ENCODE measurements at places on chromosomes 7 and 10.

DNA sequence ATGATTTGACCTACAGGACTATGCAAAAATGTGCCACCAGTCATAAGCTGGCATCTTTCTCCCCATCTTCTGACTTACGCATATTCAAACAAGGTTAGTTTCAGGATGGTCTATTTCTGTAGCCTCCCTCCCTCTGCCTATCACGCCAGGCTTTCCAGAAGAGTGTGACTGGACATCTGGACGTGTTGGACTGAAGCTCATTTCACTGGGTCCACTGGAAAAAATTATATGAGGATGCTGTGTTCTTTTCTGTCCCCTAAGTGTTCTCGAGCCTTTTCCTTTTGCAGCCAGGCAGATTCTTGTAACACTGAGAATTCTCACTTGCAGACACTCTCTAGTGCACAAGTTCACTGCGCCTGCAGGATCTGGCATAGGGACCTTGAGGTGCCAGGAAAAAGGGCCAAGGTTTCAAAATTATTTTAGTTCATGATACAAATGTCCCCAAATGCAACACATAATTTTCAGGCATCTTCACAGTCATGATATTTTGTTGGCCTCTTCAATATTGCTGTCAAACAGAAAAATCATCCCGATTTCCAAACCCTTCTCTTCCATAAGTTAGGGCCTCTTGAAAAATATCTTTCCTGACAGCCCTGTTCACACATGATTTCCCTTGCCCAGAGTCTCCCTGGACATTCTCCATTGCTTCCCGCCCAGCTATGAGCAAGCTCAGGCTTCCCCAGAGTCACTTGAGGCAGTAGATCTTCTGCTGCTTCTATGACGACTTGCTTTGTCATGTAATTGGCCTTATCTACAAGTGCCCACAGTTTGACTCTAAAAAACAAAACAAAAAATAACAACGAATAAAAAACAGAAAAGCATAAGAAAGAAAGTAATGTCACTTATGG is 170.4 kb downstream of the BMPER start:
- no peak for DNase-seq

DNA sequence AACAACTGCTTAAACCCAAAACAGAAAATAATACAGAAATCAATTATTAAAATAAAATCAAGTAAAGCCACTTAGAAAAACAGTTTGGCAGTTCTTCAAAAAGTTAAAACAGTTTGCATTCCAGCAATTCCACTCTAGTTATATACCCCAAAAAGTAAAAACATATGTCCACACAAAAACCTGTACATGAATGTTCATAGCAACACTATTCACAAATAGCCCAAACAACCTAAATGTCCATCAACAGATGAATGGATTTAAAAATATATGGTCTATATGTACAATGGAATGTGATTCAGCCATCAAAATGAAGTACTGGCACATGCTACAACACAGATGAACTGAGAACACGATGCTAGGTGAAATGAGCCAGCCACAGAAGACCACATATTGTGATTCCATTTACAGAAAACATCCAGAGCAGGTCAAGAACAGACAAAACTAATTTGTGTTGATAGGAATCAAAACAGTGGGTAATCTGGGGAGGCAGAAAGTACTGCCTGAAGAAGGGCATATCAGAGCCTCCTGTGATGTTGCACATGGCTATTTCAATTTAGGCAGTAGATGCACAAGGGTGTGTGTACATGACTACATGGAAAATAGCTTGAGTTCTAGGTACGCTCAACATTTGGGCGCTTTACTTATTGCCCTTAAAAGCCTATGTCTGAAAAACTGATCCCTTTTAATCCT is 66.3 kb downstream of the CYTH3 start:
- no peak for DNase-seq

GRCh38 chr7:128456255-128456725 is 612 bp downstream of the HILPDA start:
- DNase-seq: peak; percentile 43

- no peak for DNase-seq
These were observed 117.7 kb upstream of the LANCL2 start for GRCh38 chr7:55247428-55247827.

DNA sequence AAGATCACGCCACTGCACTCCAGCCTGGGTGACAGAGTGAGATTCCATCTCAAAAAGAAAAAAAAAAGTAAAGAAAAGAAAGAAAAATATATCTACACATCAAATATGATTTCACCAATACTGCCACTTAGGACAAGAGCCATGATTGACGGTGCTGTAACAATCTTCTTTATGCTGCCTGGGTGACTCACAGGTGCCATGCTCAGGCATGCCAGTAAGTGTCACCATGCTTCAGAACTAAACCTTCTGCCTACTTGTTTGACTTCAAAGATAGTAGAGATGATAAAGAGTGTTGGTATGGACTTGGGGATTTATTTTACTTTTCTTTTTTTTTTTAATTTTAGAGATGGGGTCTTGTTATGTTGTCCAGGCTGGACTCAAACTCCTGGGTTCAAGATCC is 33.6 kb upstream of the DNMBP start:
- DNase-seq: no peak

DNA sequence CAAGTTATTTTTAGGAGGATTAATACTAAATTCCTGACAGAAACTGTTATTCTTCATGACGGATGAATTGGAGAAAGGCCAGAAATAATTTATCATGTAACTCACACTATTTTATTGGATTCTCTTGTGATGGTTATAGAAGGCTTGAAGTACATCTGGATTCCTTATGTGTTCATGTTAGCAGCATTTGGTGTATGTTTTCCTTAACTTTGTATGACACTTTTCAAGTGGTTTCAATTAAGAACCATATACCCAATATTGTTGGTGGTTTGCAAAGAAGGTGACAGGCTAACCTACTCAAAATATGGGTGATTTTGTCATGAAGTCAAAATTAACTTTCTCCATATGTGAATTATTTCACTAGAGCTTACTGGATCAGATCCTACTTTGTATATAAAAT is 532.2 kb upstream of the CNTNAP2 start:
- DNase-seq: no peak

DNA sequence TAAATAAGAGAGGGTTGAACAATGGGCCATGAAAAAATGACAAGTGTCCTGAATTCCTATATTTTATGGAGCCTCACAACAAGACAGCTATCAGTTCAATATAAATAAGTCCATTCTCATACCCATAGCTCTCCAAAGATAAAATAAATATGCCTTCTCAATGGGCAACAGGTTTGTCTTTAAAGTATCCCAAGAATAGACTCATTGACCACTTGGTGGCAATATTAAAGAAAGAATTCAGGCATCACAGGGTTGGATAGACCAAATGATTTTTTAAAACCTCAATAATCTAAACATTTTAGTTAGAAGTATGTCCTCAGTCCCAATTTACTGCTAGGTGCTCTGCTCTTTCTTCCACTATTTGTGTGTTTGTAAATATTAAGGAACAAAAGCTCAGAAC is 165.1 kb upstream of the WNT16 start:
- no peak for DNase-seq

- peak; percentile 15 for DNase-seq
These were observed 209.8 kb downstream of the ZNF33B start for GRCh38 chr10:42428534-42428933.

DNA sequence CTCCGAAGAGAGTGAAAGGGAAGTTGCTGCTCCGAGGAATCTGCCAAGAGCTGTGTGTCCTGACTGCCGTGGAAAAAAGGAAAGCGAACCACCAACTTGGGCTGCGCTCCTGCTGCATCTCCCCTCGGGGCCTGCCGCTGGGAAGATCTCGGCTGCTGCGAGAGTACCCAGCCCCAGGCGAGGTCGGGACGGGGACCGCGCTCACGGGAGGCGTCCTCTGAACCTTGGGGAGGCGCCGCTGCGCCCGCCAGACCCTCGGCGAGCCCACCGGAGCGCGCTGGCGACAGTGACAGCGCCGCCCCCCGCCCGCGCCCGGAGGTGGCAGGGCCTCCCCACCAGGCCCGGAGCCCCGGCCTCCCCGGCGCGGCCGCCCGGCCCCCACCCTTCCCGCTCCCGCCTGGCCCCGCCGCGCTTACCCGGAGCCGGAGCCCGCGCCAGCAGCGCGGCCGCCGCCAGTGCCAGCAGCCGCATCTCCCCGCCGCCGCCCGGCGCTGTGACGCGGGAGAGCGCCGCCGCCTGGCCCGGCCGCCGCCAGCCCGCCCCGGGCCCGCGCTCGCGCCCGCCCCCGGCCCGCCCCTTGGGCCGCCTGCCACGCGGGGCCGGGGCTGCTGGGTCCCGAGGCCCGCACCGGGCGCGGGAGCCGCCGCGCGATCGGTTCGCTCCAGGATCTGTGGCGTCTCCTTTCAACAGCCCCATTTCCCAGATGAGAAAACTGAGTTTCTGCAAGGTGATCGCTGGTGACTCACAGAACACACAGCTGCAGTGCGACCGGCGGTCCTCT is at the start of gene VSTM4:
VSTM4 (minus strand) TSS at position 508 of the 781 bp plus-strand sequence; CDS start at position 471, 37 bp downstream.
- peak; percentile 65 for DNase-seq

DNA sequence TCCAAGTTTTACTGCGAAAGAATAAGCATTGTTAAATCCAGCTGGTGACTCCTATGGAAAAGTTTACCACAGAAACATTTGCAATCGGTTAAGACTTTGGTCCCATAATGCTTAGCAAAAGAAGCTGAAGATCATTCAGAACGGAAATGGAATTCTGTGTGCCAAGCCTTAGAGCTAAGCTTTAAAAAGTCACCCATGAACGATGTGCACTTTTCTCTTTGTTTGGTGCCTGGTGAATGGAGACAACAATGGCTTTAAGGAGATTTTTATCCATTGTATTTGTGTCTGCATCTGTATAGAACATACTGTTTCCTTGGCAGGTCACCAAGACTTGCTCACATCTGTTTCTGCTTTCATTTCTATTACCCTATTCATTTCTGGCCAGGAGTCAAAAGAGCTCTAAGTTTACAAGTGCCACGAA is 26.3 kb upstream of the COL1A2 start:
- DNase-seq: peak; percentile 96

- peak; percentile 73 for DNase-seq
These were observed 780 bp downstream of the PLEKHA8 start for GRCh38 chr7:30028749-30029635.

GRCh38 chr10:35554461-35555056 is 50.6 kb upstream of the GJD4 start:
- no peak for DNase-seq

DNA sequence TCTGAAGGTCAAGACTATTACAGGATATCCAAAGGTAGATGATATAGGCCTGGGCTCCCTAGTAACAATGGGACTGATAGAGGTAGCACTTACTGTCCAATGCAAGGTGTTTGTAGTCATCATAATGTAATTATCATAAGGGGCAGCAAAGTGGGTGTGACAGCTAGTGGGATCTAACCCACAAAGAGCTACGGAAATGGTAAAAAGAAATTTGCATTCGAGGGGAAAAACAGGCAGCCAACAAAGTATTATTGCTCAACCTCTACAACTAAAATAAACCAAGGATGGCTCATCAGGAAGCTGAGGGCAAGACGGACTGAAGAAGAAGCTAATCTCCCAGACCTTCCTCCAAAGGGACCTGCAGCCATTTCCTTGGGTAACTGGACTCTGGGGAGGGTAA is 211.0 kb downstream of the WDR11 start:
- DNase-seq: no peak

DNA sequence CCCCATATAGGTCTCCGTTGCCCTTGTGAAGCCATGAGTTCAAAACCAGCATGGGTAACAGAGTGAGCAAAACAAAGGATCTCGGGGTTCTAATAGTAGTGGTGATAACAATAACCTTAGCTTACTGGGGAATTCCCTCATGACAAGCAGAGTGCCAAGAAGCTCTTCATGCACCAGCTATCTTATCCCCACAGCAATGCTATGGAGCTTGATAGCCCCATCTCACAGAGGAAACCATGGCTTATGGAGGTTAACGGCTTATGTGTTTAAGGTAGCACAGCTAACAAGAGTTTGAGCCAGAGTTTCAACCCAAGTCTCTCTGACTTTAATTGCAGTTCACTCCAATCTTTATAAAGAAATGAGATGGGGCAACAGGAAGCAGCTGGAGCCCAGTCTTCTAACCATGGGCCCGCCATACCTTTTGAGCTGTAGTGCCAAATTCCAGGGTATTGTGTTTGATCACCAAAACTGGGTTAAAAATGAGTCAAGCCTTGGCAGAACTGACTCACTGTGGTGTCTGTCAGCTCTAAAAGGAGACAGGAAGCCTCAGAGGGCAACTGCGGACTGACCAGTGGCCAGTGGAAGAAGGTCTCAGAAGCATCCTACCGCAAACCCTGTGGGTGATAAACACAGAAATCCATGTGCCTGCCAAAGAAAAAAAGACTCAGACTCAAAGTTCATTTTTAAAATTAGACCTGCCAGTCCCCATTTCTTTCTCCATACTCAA is 16.5 kb upstream of the PLAU start:
- DNase-seq: no peak

- no peak for DNase-seq
These were observed 3.4 kb downstream of the EVX1 start for GRCh38 chr7:27245798-27246691.

- no peak for DNase-seq
These were observed 632.9 kb downstream of the ARL4A start for GRCh38 chr7:13320333-13320732.

DNA sequence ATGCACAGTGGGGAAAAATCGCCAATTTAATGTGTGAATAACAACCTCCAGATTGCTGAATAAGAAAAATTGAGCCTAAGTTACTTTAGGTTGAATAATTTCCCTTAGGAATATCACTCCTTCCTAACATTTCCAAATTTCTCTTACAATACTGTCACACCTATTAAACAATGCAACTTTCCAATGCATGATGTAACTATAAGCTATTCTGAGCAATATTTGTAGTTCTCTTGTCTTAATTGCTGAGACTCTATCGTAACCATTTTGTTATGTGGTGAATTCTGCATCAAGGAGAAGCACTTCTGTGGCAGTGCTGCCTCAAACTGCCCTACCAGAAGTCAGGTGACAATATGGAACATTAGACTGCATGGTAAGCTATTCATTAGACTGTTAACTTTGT is 386.7 kb upstream of the LRRN3 start:
- peak; percentile 8 for DNase-seq

GRCh38 chr10:72466018-72466417 is 111.3 kb upstream of the DNAJB12 start:
- peak; percentile 21 for DNase-seq

GRCh38 chr10:58618158-58618676 is 105.5 kb downstream of the BICC1 start:
- no peak for DNase-seq

DNA sequence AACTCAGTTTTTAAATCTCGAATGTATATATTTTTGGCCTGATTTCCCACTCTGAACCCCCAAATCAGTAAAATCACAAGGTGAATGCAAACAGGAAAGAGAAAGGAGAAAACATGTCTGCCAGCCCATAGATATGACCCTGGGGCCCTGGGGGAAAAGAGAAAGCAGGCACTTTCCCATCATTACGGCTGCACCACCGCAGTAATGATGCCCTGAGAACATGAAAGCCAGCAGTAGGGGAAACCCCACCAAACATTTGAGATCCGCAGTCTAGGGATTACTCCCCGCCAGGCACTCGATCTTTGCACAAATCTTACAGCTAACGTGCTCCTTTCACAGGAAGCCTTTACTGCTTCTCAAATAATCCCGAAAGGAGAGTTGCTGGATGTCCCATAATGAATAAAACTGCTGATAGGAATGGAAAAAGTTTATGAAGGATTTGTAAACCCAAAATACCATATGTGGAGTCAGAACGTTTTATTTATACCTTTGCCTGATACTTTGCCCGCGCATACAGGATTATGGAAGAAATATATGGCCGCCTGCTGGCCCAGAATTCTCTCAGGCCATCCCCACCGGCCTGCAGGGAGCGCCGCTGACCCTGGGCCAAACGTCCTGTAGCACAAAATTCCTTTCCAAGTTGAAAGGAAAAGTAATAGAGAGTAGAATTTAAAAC is 180.0 kb upstream of the INHBA start:
- DNase-seq: no peak
